ENCODE measurements at places on chromosomes 11 and 22.
A peak's percentile ranks its signal among the peaks of the same experiment; 100 is the strongest.

DNA sequence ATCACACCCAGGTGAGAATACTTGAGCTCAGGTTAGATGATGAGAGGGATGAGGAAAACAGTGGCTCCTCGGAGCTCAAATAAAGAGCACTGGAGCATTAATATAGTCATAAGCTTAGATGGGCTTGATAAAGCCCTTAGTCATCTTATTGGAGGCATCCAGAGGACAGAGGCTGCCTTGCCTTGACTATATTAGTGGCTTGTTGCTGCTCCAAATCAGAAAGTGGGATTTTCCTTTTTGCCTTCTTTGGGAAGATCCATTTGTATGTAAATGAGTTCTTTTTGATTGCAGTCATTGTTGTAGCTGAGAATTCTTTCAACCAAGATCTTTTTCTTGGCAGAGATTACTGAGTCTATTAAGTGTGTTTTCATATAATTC lies 18.9 kb downstream of the ADM start:
- DNase-seq: no peak

- DNase-seq: no peak
Observed at GRCh38 chr11:121298774-121299173, 6.2 kb downstream of the SC5D start.

DNA sequence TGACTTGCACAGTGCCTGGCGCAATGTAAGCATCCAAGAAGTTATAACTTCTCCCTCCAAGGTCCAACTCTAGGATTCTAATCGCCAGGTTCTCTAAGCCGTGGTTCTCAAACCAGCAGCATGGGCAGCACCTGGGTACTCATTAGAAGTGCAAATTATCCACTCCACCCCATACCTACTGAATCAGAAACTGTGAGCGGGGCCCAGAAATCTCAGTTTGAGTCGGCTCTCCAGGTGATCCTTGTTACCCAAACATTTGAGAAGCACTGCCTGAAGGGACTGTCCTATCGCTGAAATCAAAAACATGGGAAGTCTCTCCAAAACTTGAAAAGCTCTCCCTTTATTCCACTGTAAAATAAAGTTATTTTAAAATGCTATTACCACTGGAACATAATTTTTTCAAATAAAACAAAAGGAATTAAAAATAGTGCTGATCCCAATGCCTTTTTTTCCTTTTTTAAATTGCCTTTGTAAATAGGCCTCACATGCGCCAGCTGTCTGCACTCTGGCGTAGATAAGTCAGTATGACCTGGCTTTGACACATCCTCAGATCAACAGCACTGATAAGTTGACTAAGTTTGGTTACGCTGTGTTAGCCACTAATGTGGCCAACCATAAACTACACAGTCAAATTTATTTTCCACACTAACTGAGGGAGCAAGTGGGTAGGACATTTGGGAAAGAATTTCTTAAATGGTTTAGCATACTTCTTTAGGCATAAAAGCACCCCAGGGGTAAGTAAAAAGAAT lies 8.4 kb upstream of the CTR9 start:
- DNase-seq: peak; percentile 48

DNA sequence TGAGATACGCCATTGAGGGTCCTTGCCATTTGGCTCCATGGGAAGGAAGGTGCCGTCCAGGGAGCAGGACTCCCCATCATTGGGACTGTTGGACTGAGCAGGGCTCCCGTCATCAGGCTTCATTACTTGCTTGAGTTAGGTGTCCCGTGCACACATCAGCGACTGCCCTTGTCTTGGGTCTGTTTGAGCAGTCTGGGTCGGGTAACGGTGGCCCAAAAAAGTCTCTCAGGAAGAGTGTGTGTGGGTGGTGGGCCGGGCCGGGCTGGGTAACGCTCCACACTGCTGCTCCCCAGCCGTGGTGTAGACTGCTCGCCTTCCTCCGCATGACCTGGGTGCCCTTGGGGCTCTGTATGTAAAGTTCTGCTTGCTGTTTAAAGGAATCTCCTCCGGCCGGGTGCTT lies 293.5 kb downstream of the TBC1D22A start:
- DNase-seq: no peak

DNA sequence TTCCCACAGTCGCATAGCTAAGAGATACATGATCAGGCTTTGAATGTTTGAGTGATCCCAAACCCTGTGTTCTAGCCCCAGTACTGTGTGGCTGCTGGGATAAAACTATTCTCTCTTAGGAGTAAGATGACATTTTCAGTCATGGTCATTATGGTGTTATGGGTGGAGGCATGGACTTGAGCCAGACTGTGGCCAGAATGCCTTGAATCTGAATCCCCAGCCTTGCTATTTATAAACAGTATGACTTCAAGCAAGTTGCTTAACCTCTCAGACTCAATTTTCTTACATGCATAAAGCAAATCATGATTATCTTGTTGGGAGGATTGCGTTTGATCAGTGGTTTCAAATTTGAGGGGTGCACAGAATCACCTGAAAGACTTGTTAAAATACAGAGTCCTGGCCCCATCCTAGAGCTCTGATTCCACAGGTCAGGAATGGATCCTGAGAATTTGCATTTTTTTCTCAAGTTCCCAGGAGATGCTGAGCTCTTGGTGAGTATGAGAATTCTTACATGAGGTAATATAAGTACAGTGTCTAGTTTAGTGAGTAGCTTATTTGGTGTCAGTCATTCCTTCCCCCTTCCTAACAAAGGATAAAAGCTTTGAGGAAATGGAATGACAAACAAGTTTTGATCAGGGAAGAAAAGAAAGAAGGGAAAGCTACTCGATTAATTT lies 571.7 kb downstream of the METTL15 start:
- DNase-seq: peak; percentile 67

DNA sequence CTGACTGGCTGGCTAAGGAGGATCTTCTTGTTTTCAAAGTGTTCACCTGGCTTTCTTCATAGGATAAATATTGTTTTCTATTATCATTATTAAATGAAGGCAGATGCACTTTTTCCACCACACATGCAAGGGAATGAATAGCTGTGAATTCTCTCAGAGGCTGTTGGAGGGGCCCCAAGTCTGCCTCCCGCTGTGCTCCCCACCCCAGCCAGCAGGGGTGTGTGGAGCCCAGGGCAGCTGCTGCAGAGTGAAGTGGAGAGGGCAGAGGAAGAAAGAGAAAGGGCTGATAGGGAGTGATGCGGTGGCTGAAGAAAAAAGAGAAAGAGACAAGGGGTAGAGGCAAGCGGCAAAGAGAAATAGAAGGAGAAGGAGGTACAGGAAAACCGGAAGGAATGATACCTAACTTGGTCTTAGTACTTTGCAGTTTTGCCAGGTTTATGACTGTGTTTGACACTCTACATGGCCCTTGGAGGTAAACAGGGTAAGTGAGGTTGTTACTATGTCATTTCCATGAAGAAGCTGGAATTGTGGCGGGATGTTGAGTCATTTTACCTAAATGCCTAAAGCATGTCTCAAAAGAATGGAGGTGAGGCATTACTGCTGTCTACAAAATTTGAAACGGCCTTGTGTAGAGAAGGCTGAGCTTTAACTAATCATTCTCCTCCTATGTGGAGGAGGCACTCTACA lies 145.7 kb upstream of the B3GAT1 start:
- DNase-seq: no peak

DNA sequence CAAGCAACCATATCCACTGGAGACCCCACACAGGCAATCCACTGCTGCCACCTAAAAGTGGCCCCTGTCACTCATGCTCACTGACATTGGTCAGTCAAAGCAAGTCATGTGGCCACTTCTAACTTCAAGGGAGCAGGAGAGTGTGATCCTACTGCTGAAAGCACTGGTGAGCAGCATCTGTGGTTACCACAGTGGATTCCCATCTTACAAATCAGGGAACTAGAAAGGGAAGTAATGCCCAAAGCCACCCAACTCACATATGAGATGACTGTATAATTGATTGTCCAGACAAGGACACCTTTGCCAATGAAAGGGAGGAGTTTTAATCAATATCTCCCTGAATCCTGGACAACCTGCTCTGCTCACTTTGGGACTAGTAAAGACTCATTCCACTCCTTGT lies 17.7 kb downstream of the RCN1 start:
- DNase-seq: no peak

GRCh38 chr11:128686745-128687177 lies 7.1 kb upstream of the FLI1 start:
- no peak for DNase-seq

DNA sequence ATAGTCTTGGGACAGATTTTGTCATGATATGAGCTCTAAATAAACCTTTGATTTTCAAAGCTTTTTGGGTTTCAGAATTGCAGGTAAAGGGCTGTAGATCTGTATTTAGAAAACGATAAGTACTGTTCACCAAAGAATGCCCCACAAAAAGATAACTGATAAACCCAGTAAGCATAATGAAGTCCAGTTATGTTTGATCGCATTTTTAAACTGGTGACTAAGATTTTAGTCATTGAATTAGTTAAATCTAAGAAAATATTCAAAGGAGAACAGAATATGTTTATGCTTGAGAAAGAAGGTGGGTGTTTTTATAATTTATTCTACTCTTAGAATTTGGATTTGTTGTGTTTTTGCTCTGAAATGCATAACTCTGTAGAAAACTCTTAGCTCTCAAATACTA lies 11.6 kb downstream of the DEPDC7 start:
- DNase-seq: no peak

DNA sequence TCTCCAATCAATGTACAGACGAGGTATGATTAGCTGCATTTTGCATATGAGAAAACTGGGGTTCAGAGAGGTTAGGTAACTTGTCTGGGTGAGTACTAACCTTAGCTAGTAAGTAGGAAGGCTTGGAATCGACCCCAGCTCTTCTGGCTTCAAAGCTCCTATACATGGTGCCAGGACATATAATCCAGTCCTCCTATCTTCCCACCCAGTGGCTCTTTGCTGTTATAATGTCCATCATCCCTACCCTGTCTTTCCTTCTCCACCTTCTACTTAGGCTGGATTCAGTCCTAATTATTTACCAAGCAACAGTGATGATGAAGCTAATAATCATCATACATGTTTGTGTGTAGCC lies 20.0 kb downstream of the EHF start:
- DNase-seq: no peak

- DNase-seq: no peak
Observed at GRCh38 chr22:42702675-42703074, 18.0 kb downstream of the A4GALT start.

GRCh38 chr11:33772300-33772699 lies 2.0 kb downstream of the FBXO3 start:
- no peak for DNase-seq

GRCh38 chr22:49047447-49047846 lies 780.2 kb downstream of the BRD1 start:
- DNase-seq: no peak

GRCh38 chr11:44047298-44047697 lies 483 bp upstream of the ACCSL start:
- no peak for DNase-seq

DNA sequence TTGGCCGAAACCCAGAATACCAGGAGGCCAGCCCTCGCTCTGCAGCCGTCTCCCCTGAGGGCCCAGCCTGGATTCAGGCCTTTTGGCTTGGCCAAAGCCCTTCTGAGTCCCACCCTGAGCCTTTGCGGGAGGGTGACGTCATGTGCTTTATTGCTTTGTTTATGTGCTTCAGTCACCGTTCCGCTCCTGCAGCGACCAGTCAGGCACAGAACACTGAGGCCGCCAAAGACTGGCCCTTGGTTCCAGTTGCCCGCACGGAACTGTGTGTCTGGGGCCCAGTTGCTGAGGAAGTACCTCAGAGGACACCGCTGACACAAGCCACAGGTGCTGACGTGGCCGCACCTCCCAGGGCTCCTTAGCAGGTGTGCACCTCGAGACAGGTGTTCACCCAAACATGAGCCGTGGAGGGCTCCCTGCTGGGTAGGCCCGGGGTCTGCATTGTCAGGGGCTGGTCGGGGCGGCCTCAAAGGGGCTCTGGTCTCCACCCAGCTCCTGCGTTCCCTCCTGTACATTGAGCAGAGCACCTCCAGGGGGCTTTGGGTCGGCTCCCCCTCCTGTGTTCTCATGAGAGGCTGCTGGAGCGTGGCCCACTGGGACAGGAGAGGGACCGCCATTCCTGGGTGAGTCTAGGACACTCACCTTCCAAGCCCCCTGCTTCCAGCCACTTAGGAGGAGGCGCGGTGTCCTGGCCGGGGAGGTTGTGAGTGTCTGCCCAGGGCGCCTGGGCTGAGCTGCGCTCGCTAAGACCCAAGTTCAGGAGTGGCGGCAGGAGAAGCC lies 376.8 kb downstream of the TBC1D22A start:
- DNase-seq: no peak

- DNase-seq: no peak
Observed at GRCh38 chr11:100329352-100329751, 357.7 kb upstream of the ARHGAP42 start.

GRCh38 chr11:67469508-67469811 lies 409 bp upstream of the TMEM134 start:
- no peak for DNase-seq

DNA sequence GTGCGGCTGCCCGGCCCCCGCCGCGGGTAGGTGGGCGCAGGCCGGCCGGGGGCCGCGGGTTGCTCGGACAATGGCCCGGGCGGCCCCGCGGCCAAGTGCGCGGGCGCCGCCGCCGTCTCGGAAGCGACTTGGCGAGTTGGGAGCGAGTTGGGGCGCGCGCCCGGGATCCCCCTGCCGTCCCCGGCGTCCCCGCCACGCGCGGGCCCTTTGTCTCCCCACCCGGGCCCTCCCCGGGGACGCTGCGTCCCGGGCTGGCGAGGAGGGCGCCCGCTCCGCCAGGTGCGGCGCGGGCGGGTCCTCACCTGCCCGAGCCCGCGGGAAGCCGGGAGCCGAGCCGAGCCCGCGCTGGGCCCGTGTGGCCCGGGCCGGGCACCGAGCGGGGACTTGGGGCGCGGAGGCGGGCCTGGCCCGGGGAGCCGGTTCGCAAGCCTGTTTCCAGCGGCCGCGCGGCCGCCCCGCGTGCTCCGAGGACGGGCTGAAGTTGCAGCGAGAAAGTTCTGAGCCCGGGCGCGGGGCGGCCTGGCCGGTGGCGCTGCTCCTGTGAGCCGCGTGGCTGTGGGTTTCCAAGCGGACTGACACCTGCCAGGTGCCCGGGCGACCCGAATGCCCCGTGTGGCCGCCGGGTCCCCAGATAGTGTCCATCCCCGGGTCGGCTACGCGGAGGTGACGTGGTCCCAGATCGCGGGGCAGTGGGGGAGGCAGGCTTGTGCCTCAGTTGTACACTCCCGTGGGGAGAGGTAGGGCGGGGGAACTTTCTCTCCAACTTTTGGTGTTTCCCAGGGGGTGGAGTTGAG lies 586 bp downstream of the LRP5 start:
- no peak for DNase-seq

DNA sequence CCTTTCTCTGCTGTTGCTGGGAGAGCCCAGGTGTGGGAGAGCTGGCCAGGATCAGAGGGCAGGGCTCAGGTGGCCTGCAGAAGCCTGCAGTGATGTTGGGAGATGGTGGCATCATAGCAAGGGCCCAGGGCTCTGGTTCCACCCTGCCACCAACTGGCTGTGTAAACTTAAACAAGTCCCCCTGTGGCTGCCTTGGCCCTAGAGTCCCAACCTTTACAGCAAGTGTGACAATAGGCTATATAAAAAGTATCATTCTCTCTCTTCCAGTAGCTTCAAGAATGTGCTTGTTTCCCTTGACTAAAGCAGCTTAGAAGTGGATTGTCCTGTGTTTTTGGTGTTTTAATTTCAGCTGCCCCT lies 201.8 kb upstream of the E2F8 start:
- DNase-seq: no peak

DNA sequence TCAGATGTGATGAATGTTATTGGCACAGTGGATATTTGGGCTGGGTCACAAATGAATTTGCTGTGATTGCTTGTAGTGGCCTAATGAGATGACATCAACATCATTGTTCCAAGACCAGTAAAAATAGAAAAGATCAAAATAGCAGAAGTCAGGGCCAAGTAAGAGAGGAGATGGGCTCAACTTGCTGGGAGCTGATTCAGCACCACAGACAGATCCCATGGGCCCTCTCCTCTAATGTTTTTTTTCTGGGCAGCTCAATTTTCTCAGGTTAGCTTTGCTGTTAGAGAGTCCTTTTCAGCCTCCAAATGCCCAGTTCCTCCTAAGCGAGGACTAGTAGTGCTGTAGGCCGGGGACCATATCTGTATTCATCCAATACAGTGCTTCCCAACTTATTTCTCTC lies 86.0 kb upstream of the IZUMO1R start:
- DNase-seq: no peak

All from LHCN-M2 (cell line).